ENCODE measurements at places on chromosomes 7 and 10.

- DNase-seq, result no peak
These were observed 302.2 kb downstream of the PTPRN2 start for GRCh38 chr7:158285383-158285770.

DNA sequence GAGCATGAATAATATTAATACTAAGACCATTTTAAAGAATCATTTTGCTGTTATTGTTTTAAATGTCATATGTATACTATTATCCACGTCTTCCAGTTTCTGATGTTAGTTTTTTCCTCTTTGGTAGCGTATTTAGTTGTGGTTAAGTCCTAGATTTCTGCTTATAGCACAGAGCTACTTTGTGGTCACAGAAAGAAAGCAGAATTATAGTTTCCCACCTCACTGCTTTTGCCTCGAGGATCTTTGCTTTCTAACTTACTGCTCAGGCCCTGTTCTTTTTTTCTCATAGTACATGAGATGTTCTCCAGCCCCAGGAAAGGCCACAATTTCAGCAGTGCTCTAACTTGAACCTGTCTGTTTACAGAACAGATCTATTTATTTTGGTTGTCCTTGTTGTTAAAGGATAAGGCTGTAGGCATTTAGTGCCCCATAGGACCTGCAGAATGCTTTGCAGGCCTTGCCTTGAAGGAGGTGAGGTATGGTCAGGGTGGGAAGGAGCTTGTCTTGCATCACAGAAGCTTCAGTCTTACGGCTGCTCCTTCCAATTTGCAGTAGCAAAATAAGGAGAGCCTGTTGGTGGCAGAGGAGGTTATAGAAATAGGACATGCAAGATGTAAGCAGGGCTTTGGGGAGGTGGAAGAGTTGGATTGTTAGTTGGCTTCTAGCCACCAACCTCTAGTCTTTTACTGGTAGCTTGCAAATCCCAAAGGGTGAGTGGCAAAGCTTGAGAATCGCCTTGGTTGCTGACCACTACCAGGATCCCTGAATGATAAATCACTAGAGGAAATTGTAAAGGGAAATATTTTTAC, 129.1 kb downstream of the LRRC4 start:
- no peak for DNase-seq

GRCh38 chr10:77244286-77244685, 393.3 kb downstream of the KCNMA1 start:
- no peak for DNase-seq

GRCh38 chr7:5231811-5232484, 41.9 kb downstream of the WIPI2 start:
- DNase-seq, result no peak

DNA sequence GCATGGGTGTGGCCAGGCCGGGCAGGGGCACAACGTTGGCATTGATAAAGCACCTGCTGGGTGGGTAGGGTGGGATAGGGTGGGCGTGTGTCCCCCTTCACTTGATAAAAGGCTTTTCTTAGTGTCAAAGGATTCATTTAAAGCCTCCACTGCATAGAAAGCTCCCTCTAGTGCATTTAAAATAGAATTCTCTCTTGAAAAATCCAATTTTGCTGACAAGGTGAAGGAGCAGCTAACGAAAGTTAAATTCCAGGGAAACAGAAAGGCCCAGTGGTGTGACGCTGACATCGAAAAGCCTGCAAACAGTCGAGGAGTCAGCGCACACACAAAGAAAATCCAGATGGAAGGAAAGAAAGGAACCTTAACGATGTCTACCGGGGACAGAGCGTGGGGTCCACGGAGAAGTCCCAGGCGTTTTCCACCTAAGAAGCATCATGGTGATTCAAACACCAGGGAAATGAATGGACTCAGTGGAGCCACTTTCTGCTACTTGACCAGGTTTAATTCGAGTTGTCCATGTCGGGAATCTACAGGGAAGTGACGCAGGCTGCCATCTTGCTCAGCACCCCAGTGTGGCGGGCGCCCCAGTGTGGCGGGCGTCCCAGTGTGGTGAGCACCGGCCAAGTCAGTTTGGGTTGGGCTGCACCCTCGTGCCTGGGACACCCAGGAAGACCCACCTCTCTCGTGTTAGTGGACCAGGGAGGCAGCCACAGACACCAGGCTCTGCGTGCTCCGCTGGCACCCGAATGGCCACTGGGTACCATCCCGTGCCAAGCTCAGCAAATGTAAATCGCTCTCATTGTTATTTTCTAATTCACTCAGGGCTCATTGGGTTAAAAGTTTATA, 217.8 kb downstream of the DNAJB6 start:
- DNase-seq, result no peak

GRCh38 chr7:134755422-134756022, 23.9 kb upstream of the CALD1 start:
- peak; percentile 31 for DNase-seq

GRCh38 chr7:6026011-6026819, 5.0 kb upstream of the ANKRD61 start:
- DNase-seq, result peak; percentile 75

DNA sequence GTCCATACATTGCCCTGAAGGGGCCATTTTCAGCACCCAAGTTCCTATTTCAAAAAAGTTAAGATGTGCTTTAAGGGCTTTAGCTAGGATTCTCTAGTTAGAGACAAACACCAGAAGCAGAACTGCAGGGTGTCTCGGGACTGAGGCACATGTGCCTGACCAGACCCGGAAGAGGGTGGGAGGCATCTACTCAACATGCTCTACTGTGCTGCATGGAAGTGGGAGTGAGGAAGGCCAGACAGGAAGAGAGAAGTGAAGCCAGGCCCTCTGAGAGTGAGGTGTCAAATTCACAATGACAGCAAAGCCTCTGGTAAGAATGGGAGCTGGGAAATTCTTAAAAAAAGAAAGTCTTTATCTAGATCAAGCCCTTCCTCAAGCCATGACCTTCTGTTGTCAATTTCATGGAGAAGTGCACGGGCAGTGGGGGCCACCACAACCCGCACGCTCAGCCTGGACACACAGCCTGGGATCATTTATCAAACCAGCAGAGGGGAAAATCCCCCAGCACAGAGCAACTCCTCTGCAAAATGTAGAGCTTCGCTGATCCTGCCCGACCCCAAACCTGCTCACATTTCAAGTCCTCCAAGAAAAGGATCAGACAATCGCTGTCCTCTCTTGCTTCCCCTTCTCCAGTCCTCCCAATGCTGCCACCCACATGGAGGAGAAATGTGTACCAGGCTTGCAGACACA, 38.7 kb downstream of the PLXNA4 start:
- no peak for DNase-seq

DNA sequence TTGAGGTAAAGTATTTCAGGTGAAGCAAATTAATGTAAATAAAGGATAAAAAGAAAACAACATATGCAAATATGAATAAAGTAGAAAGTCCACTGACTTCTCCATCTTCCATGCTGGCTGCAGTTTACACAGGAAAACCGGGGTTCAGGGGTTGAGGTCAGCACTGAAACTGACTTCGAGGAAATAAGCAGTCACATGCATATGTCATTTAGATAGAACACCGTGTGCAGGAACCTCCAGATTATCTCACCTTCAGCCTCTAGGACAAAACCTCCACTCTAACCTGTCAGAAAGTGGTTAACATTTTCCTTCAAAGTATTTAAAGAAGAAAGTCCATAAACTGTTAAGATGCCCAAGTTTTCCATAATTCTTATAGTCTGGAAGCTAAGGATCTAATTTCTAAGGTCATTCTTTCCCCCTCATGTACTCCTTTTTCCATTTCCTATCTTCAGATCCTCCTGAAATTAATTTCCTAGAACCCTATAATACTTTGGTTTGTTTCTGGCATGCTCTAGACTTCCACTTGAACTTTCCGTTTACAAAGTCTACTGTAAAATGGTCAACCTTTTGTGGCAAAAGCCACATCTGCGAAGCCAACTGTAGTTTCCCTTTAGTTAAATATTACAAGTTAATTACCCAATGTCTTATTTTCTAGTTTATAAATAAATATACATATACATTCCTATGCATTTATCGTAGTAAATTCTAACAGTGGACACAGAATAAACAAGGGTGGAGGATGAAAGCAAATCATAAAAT, 173.3 kb downstream of the RAPGEF5 start:
- no peak for DNase-seq

GRCh38 chr7:135368416-135369186, 135.0 kb downstream of the STRA8 start:
- DNase-seq, result no peak

DNA sequence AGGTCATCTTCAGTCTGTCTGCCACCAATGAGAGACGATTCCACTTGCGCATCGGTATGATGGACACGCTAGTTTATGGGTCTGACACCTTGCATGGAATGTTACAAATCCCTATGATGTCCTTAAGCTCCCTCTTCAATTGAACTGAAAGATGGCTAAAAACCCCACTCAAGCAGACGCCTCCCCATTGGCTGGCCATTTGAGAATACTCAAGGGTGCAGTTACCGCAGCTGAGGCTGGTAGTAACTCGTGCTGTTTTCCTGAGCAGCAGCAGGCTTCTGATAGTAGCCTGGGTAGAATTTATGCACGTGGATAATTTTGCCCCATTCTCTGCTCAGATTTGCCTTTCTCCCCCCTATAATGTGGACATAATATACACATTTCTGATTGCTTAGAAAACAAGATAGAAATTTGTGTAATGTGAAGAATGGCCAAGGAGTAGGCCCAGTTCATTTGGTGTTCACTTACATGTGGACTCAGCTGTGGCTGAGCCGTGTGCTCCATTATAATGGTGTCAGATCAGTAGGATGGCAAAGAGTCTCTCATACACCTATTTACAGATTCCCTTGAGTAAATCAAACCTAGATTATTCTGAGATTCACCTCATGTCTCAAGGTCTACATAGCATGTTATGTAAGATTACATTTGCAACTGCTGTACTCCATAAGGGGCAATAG, 142.8 kb downstream of the HIBADH start:
- no peak for DNase-seq

DNA sequence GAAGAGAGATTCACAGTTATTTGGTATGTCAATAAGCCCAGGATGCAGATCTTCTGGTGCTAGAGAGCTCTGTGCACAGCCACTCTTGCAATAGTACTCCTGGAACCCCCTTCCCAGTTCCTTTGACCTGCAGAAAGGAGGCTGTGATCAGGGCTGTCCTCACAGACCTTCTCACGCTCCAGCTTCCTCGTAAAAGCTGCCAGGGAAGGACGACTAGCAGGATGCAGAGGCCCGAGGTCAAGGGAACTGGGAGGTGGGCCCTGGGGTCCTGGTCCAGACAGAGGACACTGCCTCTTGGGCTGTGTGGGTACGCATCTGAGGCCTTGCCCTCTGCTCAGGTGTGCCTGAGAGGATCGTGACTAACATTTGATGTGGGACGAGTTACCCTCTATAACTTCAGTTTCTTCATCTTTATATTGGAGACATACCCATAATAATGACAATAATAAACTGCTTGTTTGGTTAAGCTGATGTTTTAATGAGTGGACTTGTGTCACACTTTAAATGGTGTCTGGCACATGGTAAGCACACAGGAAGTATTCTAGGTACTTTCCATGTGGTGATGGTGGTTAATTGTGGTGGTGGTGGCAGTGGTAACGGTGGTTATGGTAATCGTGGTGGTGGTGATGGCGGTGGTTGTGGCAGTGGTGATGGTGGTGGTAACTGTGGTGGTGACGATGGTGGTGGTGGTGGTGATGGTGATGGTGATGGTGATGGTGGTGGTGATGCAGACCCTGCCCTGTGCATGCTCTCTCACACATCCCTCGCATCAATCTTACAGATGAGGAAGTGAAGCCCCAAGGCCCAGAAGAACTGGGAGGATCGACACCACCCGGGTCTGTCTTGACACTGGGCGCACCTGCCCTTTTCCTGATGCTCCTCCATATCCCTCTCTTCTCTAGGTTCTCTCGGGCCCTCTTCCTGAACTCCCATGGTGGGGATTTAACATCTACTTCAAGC, 235.2 kb upstream of the GRB10 start:
- no peak for DNase-seq

DNA sequence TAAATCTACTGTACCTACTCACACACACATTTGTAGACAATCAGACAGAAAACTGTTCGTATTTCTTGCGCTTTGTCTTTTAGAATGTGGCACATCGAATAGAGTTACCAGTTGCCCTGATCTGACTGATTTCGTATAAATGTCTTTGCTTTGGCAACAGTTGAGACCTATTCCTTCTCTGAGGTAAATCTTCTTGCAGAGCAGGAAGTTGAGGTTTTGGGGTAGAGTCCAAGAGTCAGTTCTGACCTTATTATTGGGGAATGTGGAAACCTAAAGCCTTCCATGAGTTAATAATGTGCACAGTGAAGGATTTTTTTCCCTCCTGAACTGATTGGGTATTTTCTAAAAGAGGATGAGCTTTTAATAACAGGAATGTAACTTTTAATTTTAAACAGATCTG, 135.3 kb downstream of the KIAA1217 start:
- peak; percentile 85 for DNase-seq

GRCh38 chr10:44982114-44982460, 3.5 kb upstream of the DEPP1 start:
- DNase-seq, result no peak

Data from ACHN (cell line).